ENCODE measurements at places on chromosomes 3 and 15. TPM values are rescaled to one million over a fixed set of nuclear protein-coding genes. Genes with fewer than 3 reads are reported as not detected.
A peak's percentile ranks its signal among the peaks of the same experiment; 100 is the strongest.

The HTR3E gene
- not detected for total RNA-seq

The FEZF2 gene
- total RNA-seq: not detected

The TEX55 gene
- total RNA-seq: not detected

The ISL2 gene
- not detected for total RNA-seq

GRCh38 chr15:68218331-68218730, 11.2 kb downstream of the CLN6 start:
- no peaks in the 10 kb centered on the region for H3K4me1 ChIP-seq
- no peak for DNase-seq
- no peak overlapping the region for H3K4me3 ChIP-seq
- peaks cover 25% of the 10 kb centered on the region for H3K36me3 ChIP-seq

DNA sequence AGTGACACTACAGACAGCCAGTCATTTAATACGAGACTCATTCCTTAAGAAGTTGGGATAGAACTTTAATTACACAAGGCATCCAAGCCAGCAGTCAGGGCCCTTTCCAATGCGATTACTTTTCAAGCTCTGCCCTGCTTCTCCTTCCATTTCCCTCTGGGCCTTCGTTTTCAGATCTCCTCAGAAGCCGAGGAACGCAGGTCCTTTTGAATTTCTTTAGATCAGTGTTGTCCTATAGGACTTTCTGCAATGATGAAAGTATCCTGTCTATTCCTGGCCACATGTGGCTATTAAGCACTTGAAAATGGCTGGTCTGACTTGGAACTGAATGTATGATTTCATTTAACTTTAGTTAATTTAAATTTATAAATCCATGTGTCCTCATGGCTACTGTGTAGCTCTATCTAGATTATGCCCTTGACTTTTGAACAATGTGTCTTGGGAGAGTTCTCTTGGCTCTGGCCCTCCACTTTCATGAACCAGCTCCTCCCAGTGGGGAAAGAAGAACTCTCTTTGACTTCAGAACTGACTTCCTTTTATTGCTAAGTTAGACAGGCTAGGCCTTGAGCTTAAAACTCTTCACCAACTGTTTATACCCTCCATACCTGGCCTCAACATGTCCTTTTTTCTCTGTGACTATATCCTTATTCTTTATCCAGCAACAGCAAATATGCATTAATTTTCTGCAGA, 22.6 kb downstream of the TGFBR2 start:
- H3K36me3 ChIP-seq: peaks cover 68% of the 10 kb centered on the region
- peaks cover 96% of the 10 kb centered on the region for H3K4me1 ChIP-seq
- H3K27ac ChIP-seq: peak overlapping the region; percentile 97
- DNase-seq: no peak
- H3K4me3 ChIP-seq: peak overlapping the region; percentile 61
- no peaks in the 10 kb centered on the region for H3K27me3 ChIP-seq

- H3K27ac ChIP-seq: no peak overlapping the region
- no peak for DNase-seq
- H3K36me3 ChIP-seq: no peaks in the 10 kb centered on the region
- no peak overlapping the region for H3K4me3 ChIP-seq
Measured at GRCh38 chr15:53710906-53711305, 48.6 kb downstream of the WDR72 start.

GRCh38 chr15:56699743-56700142, 33.6 kb downstream of the ZNF280D start:
- H3K27ac ChIP-seq: no peak overlapping the region
- no peak overlapping the region for H3K4me3 ChIP-seq
- no peaks in the 10 kb centered on the region for H3K27me3 ChIP-seq
- peaks cover 2% of the 10 kb centered on the region for H3K4me1 ChIP-seq
- peaks cover 30% of the 10 kb centered on the region for H3K36me3 ChIP-seq
- DNase-seq: peak; percentile 8

All from activated CD4-positive, alpha-beta T cell treated with anti-CD3 and anti-CD28 coated beads for 36 hours (primary cell).